ENCODE measurements at places on chromosomes 4 and X.

DNA sequence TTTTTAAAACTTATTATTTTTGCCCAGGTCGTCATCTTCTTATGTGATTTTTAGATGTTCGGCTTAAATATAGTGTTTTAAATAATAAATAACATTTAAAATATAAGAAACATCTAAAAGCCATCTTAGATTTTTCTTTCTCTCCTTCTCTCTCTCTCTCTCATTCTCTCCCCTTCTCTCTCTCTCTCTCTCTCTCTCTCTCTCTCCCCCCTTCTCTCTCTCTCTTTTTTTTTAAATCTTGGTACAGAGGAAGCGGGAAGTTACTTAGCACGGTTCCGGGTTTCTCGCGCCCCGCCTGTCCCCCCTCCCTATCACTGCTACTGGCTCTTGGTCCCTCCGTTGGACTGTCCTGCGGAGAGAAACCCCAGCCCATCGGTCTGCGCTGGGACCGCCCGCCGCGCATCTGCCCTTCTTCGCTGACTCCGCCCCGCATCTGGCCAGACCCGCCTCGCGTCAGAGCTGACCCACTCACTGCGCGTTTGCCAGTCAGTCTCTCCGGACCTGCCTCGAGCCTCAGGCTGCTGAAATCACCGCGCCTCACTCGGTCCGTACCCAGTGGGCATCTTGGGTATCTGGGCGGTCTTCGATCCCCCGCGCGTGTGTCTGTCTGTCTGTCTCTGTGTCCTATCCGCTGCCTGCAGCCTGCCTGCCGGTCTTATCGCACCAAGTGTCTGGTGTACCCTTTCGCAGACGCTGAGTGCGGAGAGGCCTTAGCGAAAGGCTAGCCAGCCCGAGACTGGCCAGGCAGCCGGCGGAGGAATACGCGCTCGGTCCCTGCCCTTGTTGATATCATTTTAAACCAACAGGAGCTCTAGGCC, at the start of gene PABPC5:
PABPC5 (plus strand) TSS at position 489 of the 818 bp plus-strand sequence. CDS start 739 bp downstream, outside the sequence.
- no peak for DNase-seq

DNA sequence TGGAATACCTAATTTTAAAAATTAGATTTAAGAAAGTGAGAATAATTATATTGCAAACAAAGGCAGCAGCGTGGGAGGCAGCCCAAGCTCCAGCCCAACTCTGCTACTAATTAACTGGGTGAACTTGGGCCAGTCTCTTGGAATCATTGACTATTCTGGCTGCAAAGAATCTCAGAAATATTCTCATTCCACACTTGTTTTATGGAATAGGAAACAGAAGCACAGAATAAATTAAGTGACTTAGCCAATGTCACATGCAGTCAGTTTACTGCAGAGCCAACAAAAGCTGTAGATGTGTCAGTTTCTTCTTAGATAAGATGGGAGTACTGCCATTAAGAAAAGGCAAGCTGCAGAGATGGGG, 132.6 kb upstream of the FAM9B start:
- no peak for DNase-seq

DNA sequence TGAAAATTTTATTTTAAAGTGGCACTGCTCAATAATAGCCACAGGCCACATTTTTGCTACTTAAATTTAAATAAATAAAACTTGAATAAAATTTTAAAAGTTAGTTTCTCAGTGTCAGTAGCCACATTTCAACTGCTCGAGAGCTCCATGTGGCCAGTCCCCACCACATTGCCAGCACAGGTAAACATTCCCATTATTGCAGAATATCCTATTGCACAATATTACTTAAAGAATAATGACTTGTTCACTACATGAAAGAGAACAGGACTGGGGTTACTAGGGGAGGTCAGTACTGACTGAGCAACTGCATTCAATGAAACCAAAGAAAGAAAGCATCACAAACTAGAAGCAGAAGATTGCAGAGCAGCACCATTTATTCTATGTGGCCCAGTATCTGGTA, 2201.6 kb upstream of the TENM3 start:
- DNase-seq, result no peak

- DNase-seq, result no peak
Observed at GRCh38 chr4:10643600-10644425, 40.8 kb downstream of the CLNK start.

- no peak for DNase-seq
Observed at GRCh38 chrX:153568451-153569011, 30.4 kb downstream of the CCNQ start.

DNA sequence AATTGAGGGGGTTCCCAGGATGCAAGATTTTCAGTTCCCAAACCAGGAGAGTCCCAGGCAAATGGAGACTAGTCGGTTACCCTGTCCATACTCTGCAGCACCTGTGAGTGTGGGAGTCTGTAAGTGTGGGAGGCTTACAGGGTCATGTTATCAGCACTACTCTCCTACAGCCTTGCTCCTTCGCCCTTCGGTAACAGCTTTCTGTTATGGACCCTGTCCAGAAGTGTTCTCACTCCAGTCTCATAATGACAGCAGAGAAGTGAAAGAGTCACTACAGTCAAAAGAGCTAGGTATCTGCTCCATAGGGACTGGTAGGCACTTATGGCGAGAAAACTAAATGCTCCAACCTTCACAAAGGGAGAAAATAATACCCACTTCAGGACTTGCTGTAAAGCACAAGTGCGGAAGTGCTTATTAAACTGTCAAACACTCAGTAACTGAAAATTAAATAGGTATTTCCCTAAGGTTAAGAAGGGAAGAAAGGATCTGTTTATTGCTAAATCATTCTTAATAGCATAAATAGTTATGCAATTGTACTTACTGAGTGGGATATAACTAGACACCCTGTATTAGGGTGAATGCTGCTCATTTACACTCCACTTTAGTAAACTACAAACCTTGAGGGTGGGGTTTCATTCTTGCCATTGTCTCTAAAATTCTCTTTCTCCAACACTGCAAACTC, 2.7 kb upstream of the ADH7 start:
- no peak for DNase-seq

DNA sequence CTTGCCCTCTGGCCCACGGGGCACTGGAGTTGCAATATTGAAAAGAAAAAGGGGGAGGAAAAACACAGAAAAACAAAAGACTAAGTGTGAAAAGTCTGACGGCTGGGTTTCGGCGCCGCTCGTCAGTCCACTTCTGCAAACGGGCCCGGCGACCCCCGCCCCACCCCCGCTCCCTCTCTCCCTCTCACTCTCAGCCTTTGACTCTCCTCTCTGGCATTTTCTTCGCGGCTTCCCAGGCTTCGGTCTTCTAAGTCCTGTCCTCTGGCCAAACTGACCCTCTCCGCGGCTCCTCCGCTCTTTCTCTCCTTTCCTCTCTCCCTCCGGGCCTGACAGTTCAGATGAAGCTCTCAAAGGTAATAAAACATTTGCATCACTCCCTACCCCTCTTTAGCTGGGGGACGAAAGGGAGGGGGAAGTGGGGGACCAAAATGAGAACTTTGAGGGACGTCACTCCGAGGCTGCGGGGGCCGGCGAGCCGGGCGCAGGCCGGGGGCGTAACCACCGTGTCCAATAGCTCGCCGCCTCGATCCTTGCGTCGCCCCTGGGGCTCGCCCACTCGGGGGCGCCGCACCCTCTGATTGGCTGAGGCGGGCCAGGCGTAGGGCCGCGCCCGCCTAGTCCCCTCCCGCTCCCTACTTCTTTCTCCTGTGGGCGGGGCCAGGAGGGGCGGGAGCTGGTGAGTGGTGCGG, at the start of gene NKX6-1:
NKX6-1 (minus strand) TSS at position 358 of the 689 bp plus-strand sequence. CDS start 1,064 bp downstream, outside the sequence.
- DNase-seq, result no peak

DNA sequence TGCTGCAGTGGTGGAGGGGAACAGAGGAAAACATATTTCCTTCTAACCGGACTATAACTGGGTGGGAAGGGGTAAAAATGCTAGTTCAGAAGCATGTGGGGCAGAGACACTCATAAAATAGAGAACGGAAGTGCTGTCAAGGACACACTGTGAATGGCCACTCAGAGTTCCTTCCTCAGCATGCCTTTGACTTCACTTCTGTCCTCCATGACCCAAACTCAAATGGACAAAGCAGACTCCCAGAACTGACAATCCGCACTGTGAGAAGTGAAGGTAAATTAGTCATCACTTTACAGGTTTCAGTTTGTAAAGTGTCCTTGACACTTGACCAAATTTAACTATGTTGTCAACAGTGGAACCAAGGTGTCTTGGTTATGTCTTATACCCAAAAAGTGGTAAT, 30.2 kb upstream of the ELF2 start:
- no peak for DNase-seq

GRCh38 chr4:10075953-10076391, 40.6 kb downstream of the WDR1 start:
- no peak for DNase-seq

GRCh38 chrX:103681443-103681842, 5.1 kb downstream of the MORF4L2 start:
- no peak for DNase-seq

GRCh38 chr4:121939690-121940089, 12.2 kb downstream of the TRPC3 start:
- DNase-seq, result no peak

GRCh38 chr4:16993956-16994840, 95.8 kb upstream of the LDB2 start:
- DNase-seq, result no peak

GRCh38 chrX:54496936-54497335, 902 bp upstream of the FGD1 start:
- DNase-seq, result no peak

- no peak for DNase-seq
Observed at GRCh38 chr4:85420831-85421230, 54.1 kb upstream of the ARHGAP24 start.

DNA sequence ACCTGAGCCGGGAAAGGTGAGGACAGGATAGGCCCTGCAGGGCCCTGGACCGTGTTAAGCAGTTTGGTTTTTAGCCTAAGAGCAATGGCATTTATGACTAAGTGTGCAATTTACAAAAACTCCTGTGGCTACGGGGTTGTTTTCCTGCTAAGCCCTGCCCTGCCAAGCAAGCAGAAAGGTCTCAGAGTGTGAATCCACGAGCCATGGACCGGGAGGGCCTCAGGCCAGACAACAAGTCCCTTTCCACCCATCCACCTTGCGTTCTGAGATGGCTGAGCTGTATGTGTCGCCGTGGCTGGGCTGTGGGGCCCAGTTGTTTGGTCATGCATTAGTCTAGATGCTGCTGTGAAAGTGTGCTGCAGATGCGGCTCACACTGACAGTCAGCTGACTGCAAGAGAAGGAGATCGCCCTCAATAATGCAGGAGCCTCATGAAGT, 33.9 kb upstream of the AFAP1 start:
- no peak for DNase-seq

- DNase-seq, result no peak
Observed at GRCh38 chr4:155565776-155566175, 100.9 kb upstream of the GUCY1A1 start.

DNA sequence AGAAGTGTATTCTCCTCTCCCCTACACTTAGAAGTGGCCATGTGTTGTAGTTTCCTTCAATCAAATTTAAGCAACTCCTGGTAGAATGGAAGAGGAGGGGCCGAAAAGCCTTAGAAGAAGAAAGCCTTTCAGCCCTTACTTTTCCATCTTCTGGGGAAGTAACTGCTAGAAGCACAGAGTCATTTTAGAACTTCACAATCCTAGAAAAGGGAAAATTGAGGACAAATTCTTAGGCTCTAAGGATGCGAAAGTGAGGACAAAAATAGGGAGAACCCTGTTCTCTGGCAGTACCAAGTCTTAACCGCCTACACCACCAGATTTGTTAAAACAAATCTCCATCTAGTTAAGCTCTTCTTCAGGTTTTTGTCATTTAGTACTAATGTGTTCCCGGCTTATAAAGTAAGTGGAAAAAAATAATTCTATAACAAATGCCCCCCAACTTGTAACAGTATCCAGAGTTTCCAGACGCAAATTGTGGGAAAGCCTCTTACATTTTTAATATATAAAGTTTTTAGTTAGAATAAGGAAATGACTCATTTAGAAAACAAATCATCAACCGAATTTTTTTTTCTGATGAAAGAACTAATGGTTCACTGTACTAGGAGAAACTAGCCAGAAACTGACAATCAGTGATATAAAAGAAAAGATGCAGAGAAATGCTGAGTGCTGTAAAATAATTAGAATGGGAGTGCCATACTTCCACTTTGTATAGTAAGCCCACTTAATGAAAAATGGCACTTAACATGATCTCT, 76.0 kb downstream of the ARAP2 start:
- DNase-seq, result no peak

- DNase-seq, result no peak
Observed at GRCh38 chr4:72391281-72391680, 177.7 kb downstream of the ADAMTS3 start.

- DNase-seq, result no peak
Observed at GRCh38 chr4:164193676-164194075, 560.3 kb upstream of the SMIM31 start.

DNA sequence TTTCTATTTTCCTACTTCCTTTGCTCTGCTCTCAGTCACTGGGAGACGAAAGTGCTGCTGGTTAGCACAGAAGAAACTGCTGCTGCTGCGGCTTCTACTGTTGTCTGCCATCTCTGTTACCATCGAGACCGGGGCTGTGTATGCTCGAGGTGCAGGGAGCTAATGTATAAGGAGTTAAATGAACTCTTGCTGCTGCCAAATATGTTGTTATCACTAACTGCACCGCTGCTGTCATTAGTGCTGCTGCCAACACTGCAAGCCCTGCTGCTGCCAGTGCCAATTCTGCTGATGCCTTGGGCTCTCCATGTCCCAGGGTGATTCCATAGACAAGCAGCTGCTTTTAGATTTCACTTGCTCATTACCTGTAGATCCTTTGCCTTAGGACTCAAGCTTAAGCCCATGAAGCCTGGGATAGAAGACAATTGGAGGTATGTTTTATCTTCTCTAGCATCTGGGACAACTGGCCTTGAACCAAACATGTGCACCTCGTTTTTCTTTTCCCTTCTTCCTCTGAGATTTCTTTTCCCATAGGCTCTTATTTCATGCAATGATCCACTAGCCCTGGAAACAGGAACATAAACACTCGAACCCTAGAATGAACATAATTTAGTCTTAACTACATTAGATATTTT, 107.8 kb downstream of the CCSER1 start:
- DNase-seq, result no peak

GRCh38 chrX:48939524-48940228, 17.7 kb downstream of the OTUD5 start:
- peak; percentile 59 for DNase-seq

- no peak for DNase-seq
Observed at GRCh38 chrX:41913476-41913875, 9.9 kb downstream of the CASK start.

- no peak for DNase-seq
Observed at GRCh38 chr4:11485926-11486325, 57.2 kb upstream of the HS3ST1 start.

DNA sequence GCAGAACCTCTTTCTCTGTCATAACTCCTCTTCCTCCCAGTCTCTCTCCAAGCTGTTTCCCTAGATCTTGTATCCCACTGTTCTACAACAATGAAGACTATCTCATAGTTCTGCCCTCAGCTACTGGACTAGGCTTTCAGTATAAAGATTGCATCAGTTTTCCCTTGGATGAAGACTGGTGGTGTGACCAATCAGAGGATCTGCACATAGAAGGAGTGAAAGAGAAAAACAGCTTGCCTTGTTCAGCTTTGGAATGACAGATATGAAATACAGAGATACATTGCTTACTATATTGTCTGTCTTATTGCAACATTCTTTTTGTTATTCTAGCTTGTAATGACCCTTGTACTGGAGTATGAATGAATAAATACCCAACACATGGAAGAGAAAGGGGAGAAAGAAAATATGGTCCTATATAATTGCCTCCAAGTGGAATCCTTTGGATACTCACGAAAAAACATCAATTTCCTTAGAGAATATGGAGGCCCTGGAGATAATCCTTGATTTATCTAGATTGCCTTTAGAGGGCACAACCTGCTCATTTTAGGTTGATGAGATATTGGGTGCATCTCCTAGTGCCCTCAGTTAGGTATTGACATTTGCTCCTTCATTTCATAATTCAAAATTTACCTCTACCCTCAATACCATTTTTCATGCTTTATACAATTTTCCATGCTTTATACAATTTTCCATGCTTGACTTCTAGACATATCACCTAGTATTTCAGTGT, 395.8 kb downstream of the NAF1 start:
- DNase-seq, result no peak
